Stimulated activated CD4-positive, alpha-beta T cell treated with anti-CD3 and anti-CD28 coated beads, Interleukin-1b, Interleukin-23, amount 100 ng/mL, for 48 hours (primary cell): ENCODE measurements at places on chromosomes 5 and 9.

GRCh38 chr9:16319646-16320045, 550.8 kb downstream of the BNC2 start:
- no peak for DNase-seq

DNA sequence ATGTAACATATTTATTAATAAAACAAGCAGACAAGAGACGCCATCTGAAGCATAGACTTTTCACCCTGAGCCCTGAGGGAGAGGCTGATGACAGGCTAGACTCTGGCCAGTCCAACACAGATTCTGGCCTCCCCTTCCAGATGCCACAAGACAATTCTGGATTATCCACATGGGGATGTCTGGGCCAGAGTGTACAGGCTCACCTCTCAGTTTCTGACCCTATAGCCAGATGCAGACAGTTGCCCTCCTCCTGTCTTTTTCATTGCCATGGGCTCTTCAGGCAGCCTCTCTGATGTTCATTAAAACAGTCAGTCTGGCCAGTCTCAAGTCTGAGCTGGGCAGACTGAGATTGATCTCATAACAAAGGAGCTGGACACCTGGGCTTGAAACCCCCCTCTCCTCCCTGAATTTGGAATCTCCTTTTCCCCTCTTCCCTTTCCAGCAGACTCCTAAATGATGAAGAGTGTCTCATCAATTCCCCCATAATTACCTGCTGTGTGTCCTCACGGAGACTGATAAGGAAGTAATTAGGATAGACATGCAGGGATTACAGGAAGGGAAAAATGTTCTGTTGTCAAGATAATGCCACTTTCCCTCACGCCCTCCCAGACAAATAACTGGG, 89.6 kb downstream of the ASTN2 start:
- no peak for DNase-seq

- DNase-seq: no peak
Measured at GRCh38 chr9:127539982-127540663, 72.0 kb upstream of the STXBP1 start.

DNA sequence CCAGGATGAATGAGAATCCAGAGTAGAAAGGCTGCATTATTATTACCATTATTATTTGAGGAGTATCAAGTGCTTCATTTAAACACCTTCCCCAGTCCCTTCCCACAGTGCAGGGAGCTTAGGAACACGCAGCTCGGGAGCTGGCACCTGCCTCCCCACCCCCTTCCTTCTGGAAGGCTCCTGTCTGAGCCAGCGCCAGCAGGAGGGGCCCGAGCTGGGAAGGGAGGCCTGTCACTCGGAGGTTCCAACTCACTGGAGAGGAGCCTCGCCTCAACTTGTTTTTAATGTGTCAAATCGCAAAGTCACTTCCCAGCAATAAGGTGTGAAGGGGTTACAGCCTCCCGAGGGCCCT, 156.4 kb upstream of the IRX4 start:
- no peak for DNase-seq

DNA sequence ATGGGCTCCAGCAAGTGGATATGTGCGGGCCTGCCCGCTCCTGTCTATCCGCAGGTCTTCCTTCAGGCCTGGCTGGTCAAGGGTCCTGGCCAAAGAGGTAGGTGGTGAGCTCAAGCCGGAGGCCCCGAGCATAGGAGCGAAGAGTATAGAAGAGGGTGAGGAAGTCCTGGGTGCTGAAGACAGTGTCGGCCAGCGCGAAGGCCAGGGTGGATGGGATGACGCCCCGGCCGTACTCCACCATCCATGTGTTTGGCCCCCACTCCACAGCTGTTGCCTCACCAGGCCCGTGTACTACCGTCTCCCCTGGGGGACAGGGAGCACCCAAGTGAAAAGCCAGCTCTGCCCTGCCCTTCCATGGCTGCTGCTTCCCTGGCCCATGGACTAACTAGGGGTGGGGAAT, 2.0 kb downstream of the SIGMAR1 start:
- DNase-seq: no peak

DNA sequence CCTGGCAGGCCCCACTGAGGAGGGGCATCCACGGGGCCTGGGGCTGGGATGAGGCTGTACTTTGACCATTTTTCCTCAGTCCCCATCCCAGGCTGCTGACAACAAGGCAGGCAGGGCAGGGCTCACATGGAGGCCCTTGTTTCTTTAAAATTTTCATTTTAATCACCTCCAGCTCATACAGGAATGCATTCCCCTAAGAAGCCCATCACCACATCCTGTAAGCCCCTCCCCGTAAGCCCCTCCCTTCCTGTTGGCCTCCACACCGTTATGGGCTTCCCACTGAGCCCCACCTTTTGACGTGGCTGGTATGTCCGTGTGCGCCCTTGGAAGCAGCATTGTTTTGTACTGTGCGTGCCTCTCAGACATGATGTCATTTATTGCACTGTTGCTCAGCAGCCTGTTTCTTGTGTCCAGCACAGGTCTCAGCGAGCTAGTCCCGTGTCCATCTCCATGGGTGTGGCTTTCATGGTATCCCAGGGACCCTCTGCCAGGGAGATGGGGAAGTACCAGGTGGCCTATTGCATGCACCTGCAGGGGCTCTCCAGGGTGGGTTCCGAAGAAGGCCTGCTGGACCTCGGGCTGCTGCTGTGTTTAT, 22.4 kb downstream of the PHF2 start:
- DNase-seq: no peak

GRCh38 chr5:155342956-155343355, 329.4 kb downstream of the KIF4B start:
- DNase-seq: no peak

DNA sequence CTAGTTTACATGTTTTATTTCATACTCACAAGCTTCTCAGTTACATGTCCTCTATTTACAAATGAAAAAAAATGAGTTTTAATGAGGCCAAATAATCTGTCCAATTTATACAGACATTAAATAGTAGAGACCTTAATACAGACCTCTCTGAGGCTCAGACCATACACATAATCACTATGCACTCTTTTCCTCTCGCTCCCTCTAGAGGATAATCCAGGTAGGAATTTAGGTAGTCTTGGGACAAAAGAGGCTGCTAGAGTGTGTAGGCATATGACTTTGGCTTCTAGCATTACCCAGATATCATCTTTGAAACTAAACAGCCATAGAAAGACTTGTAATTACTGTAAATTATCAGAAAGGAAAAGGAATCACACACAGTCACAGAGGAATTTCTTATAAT, 444.7 kb downstream of the HINT1 start:
- DNase-seq: no peak

- no peak for DNase-seq
Measured at GRCh38 chr5:52878656-52879055, 90.9 kb downstream of the ITGA1 start.

- no peak for DNase-seq
Measured at GRCh38 chr5:169610606-169611005, 26.5 kb upstream of the DOCK2 start.

- no peak for DNase-seq
Measured at GRCh38 chr5:91474201-91474600, 91.1 kb upstream of the ARRDC3 start.

GRCh38 chr5:137938751-137939143, 49.5 kb downstream of the PKD2L2 start:
- no peak for DNase-seq

DNA sequence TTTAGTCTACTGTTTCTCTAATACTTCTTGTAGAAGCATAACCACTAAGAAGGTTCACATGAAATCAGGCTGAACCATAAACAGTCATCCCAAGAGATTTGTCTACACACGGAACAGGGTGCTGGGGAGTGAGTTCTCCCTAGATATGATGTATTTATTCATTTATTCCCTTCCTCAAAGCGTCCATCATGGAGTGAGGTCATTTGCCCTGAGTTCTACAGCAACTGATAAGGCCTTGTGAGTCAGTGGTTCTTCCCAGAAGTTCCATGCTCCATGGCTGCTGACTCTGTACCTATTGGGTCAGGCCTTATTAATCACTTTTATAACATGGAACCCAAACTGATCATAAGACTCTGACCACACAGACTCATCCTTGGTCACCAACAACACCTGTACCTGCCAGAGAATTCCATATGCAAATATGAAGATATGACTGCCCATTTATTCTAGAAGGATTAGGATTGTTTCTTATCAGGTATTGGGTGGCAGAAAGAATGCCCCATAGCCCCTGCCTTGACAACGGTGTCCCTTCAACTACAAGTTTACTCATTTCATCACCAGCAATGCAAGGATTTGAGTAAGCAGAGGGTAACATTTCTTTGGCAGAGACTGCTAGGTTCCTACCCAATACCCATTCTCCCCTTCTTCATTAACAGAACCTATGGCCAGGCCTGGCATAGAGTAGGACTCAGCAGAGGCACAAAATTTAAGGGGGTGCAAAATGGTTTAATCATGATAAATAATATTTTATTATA, 118.1 kb downstream of the LHFPL2 start:
- DNase-seq: no peak

GRCh38 chr9:12666813-12667212, 26.4 kb upstream of the TYRP1 start:
- DNase-seq: no peak

DNA sequence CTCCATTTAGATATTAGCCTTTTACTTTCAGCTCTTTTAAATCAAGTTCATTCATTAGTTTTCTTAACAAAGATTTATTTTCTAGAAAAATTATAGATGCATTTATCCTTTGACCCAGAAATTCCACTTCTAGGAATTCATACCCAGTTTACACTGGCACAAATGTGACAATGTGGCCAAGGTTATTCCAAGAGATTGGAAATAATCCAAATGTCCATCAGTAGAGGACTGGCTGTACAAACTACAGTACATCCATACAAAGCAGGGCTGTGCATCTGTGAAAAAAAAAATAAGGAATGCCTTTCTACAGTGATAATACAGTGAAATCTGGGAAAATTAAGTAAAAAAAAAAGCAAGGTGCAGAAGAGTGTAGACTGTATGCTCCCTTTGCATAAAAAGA, 149.2 kb downstream of the GABBR2 start:
- no peak for DNase-seq

GRCh38 chr9:18208166-18209059, 265.5 kb upstream of the ADAMTSL1 start:
- DNase-seq: no peak

DNA sequence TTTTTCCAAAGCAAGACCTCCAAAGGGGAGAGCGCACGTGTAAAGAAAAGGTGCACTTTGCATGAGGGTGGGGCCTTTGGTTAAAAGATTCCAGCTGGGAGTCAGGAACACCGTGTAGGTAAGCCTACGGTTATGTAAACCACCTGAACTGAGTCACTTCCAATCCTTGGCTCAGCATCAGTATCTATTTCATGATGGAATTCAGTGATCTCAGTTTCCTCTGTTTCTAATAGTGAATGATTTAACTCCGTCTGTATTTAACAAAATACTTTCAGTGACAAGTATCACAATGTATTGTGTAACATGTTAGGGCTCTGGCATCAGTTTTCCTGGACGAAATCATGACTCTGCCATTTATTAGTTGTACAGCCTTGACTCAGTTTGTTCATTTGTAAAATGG, 1.3 kb upstream of the SVEP1 start:
- no peak for DNase-seq

DNA sequence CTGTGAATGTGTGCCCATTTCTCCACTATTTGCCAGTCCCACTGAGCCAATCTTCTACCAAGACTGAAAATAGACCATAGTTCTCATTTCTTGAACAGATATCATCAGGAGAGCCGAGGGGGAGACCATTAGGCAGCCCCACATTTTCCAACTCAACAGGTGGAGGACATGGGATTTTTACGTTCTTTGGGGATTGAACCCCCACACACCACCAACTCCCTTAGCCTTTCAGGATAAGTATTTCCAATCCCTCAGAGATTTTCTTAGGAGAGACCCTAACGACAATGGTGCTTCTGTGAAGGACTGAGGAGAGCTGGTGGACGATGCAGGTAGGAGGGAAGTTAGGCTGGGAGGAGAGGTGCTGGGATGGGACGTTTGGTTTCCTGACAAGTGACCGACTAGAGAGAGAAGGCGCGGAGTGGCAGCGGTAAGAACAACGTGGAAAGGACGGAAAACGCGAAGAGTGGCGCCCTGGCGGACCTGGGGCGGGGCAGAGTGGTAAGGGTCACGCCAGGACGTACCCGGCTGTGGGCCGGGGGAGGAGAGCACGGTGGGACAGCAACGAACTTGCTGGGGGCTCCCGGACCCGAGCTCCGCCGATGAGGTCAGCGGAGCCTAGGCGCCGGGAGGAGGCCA, 681 bp upstream of the CHSY3 start:
- DNase-seq: no peak
